ENCODE measurements at places on chromosomes 12 and 14. TPM values are rescaled to one million over a fixed set of nuclear protein-coding genes. Genes with fewer than 3 reads are reported as not detected.

SERPINA3 gene
- total RNA-seq, result 2.5 TPM

KCNK13 gene
- total RNA-seq, result 3.0 TPM

PDE3A gene
- total RNA-seq, result 15.5 TPM

CYP46A1 gene
- total RNA-seq, result 19.6 TPM

HCAR1 gene
- 0.69 TPM for total RNA-seq

Measured in diencephalon (tissue), 1 donor.